ENCODE measurements at places on chromosomes 2 and 18.

DNA sequence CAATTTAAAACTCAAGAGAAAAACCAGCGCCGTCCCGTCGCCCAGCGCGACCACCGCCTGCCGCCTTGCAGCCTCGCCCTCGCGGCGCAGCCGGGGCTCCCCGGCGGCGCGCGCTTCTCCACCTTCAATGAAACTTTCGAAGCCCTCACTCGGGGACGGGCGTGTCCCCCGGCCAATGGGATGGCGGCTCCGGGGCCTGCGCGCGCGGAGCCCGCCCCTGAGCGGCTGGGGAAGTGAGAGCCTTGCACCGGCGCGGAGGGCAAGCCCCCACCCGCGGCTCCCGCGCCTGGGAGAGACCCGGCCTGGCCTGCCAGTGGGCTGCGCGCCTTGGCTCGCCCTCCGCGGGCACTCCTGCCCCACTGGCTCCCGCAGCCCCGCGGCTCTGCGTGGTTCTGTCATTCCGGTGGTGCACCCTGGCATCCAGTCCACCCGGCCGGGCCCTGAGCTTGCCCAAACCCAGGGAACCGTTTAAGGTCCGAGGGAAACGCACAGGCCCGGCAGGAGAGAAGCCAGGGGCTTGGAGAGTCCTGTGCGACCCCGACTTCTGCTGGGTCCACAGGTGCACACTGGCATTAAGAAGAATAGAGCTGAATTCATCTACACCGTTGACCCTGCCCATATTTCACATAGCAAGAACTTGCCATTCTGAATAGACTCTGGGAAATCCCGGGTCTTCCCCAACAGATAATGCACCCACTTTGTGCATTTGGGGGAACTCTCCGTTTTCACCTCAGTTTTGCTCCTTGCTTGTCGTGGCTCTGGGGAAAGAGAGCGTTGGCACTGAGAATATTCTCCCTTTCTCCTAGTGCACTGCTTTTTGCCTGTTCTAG, at the start of gene PIEZO2:
TSS of gene PIEZO2 (minus strand) at position 129 of the 830 bp plus-strand sequence. CDS start 981 bp downstream, outside the sequence.
- peak; percentile 74 for DNase-seq

- no peak for DNase-seq
Observed at GRCh38 chr2:232578626-232579025, 28.1 kb downstream of the EIF4E2 start.

DNA sequence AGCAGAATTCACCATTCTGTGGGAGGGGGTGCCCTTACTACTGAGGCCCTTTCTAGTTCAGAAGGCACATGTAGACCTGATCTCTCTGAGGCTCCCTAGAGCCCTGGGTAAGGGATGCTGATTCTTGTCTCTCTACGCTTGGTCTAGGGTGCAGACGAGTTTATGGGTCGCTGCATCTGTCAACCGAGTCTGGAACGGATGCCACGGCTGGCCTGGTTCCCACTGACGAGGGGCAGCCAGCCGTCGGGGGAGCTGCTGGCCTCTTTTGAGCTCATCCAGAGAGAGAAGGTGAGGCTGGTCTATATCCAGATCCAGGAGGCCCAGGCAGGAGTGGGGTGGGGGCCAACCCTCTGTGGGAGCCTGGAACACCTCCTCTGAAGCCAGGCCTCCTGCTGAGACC, 147.2 kb downstream of the DYSF start:
- DNase-seq = no peak

DNA sequence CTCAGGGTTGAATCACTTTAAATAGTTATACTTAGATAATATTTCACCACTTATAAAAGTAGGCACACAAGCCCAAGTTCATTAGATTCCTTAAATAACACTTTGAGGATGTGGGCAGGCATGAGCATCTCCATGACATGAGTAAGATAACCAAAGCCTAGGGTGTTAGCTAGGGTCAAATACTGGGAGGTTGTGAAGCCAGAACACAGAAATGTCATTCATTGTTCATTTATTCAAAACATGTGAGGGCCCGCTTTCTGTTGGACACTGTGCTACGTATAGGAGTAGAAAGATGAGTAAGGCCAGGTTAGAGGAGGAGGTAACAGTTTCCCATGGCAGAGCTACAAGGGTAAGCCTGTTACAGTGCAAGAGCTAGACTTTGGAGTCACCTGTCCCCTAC, 93.5 kb upstream of the NEDD4L start:
- peak; percentile 23 for DNase-seq

- DNase-seq = no peak
Observed at GRCh38 chr2:33777786-33778185, 178.7 kb upstream of the FAM98A start.
